ENCODE measurements at places on chromosomes 12 and 14. TPM values are rescaled to one million over a fixed set of nuclear protein-coding genes. Genes with fewer than 3 reads are reported as not detected.

The IL22 gene
- total RNA-seq = not detected

DNA sequence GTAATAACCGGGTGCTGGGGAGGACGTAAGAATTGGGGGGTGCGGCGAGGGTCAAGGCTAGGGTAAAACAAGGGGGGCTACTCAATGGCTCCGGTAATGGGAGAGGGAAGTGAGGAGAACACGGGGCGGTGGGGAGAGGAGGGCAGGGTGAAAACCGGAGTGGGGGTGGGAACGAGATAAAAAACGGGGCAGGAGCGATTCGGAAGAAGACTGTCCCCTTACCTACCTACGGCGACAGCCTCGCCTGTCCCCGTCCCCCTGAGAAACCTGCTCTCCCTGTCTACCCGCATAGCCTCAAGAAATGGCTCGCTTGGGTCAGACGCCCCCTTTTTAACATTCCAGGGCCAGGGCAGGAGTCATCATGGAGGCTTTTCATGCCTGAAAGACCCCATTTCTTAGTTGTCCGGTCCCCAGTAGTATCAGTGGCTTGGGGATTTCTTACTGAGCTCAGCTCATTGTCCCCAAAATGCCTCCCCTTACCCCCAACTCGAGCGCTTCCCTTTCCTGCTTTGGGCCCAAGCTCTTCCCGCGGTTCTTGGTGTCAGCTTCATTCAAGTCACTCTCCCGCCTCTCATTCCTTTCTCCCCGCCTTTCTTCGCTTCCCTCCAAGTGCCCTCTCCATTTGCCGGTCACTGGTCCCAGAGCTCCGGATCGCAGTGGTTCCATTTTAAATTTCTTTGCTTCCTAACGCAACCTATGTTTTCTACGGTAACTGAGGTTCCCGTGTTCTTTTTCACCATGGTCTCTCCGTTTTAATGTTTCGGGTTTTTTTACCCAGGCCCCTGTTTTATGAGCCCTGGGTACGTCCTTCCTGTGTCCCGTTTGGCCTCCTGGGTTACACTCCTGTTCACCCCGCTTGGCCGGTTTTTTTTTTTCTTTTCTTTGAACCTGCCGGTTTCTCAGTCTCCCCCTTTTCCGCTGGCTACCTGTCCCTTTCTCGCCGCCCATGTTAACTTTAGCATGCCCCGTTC, 1.2 kb upstream of the WSB2 start:
- no peaks in the 10 kb centered on the region for H3K36me3 ChIP-seq
- peak overlapping the region; percentile 71 for H3K4me3 ChIP-seq
- H3K27me3 ChIP-seq = 0 out of 2 replicates have a peak, but pooled peaks cover 5% of the 10 kb centered on the region
- DNase-seq = no peak
- H3K4me1 ChIP-seq = peaks cover 42% of the 10 kb centered on the region

- DNase-seq = no peak
- H3K36me3 ChIP-seq = no peaks in the 10 kb centered on the region
- no peaks in the 10 kb centered on the region for H3K4me1 ChIP-seq
- H3K27ac ChIP-seq = no peak overlapping the region
- H3K27me3 ChIP-seq = no peaks in the 10 kb centered on the region
Measured at GRCh38 chr12:20415028-20415427, 46.7 kb downstream of the PDE3A start.

- no peak overlapping the region for H3K27ac ChIP-seq
- no peaks in the 10 kb centered on the region for H3K36me3 ChIP-seq
- no peaks in the 10 kb centered on the region for H3K4me1 ChIP-seq
- H3K4me3 ChIP-seq = no peak overlapping the region
- DNase-seq = no peak
- no peaks in the 10 kb centered on the region for H3K27me3 ChIP-seq
Measured at GRCh38 chr12:13896063-13896626, 85.3 kb downstream of the GRIN2B start.

DNA sequence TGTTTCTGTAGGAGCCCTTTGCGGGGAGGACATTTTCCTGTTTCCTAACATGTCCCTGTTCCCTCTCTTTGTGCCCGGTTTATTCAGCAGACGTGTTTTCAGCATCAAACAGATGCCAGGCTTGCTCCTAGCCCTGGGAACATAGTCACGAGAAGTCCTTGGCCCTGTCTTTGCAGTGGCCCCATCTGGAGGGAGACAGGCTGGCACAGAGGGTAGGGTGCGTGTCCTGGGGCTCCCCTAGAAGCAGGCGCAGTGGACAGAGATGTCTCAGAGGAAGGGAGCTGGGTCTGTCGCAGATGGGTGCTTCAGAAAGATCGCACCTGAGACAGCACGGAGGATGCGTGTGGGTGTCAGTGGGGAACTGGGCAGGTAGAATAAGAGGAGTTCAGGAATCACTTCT, 75.0 kb upstream of the DYNC1H1 start:
- no peaks in the 10 kb centered on the region for H3K27me3 ChIP-seq
- no peak overlapping the region for H3K27ac ChIP-seq
- no peak for DNase-seq
- H3K4me1 ChIP-seq = no peaks in the 10 kb centered on the region

- no peak for DNase-seq
- H3K27ac ChIP-seq = no peak overlapping the region
- peaks cover 47% of the 10 kb centered on the region for H3K36me3 ChIP-seq
Measured at GRCh38 chr14:94046696-94047250, 20.6 kb downstream of the OTUB2 start.

DNA sequence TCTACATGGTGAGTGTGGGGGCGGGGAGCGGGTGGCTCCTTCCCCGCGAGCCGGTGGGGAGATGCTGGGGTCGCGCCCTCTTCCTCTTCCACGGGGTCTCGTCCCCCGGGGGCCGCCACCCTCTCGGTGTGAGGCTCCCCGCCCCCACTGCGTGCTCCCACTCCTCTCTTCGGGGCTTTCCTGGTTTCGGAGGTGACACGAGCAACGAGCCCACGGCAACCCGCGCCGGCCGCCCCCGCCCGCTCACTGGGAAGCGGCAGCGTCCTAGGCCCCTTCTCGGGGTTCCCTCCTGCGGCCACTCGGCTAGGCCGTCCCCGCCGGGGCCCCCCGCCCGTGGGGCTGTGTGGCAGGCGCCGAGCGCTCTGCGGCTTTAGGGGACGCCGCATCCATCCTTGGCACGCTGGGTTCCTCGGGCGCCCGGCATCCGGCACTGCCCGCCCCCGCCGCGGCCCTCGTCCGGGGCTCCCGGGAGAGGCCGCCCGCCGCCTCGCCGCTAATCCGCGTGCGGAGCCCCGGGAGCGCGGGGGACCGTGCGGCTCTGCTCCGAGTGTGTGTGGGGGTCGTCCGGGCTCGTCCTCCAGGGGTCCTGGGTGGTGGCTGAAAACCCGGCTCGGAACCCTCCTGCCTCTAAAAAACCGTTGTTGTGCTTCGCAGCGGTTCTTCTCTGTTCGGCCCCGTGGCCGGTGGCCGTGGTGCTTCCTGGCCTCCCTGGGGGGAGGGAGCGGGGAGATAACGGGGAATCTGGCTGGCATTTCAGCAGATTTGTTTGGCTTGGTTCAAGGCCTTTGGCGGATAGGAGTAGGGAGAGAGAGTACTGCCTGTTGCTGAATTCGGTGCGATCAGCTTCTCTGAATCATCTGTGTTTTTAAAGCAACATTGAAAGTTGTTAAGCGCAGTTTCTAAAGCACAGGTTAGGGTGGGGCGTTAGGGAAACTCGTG, 1.0 kb downstream of the PCNX1 start:
- no peaks in the 10 kb centered on the region for H3K27me3 ChIP-seq
- H3K4me1 ChIP-seq = peaks cover 29% of the 10 kb centered on the region
- DNase-seq = peak; percentile 76
- H3K4me3 ChIP-seq = peak overlapping the region; percentile 96
- no peaks in the 10 kb centered on the region for H3K36me3 ChIP-seq
- peak overlapping the region; percentile 44 for H3K27ac ChIP-seq

GRCh38 chr12:23949348-23950209, at the start of gene SOX5:
SOX5 (minus strand) TSS chr12:23949670; CDS start chr12:23949601, 69 bp downstream.
- no peak within 1 kb of the TSS for H3K4me3 ChIP-seq
- H3K27ac ChIP-seq = no peak within 1 kb of the TSS
- H3K4me1 ChIP-seq = no peaks in the 10 kb centered on the region
- no peaks in the 10 kb centered on the region for H3K27me3 ChIP-seq

The SLC11A2 gene
- total RNA-seq = 47.4 TPM

- no peaks in the 10 kb centered on the region for H3K4me1 ChIP-seq
- H3K27me3 ChIP-seq = no peaks in the 10 kb centered on the region
- H3K27ac ChIP-seq = no peak overlapping the region
- no peak overlapping the region for H3K4me3 ChIP-seq
Measured at GRCh38 chr14:58133739-58134138, 18.3 kb downstream of the ARMH4 start.

DNA sequence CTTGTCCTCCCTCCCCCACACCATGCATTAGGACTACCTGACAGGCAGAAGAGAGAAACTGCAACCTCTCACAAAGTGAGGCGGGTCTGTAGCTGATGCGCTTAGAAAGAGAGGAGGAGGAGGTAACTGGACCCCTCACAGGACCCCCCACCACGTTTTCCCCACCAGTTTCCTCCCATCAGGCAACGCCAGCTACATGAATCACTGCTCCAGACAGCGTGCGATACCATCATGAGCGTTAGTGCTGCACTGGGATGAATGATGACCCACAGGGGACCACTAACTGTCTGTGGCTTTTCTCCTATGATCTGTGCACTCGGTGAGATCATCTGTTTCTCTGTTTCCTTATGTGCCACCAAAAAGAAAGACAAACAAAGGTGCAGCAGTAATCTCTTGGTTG, 77.7 kb downstream of the KCNK10 start:
- DNase-seq = no peak
- no peaks in the 10 kb centered on the region for H3K27me3 ChIP-seq
- no peak overlapping the region for H3K4me3 ChIP-seq
- H3K36me3 ChIP-seq = no peaks in the 10 kb centered on the region
- H3K27ac ChIP-seq = no peak overlapping the region

The PTGDR gene
- not detected for total RNA-seq

DNA sequence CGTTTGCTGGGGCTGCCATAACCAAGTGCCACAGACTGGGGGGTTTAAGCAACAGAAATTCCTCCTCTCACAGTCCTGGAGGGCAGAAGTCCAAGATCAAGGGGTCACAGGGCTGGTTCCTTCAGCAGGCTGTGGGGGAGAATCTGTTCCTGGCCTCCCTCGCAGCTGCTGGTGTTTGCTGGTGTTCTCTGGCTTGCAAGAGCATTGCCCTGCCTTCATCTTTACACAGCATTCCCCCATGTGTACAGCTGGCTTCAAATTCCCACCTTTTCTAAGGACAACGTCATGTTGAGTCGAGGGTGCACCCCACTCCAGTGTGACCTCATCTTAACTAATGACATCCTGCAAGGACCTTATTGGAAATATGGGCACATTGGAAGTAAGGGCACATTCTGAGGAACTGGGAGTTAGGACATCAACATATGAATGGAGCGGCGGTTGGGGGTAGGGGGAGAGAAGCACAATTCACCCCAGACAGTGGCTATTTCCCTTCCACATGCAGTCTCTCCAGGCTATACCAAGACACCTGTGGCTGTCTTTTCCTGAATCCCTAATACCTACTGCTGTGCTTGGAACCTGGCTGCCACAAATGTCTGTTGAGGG, 123.6 kb downstream of the FOXN3 start:
- no peaks in the 10 kb centered on the region for H3K36me3 ChIP-seq
- no peaks in the 10 kb centered on the region for H3K4me1 ChIP-seq
- no peak overlapping the region for H3K4me3 ChIP-seq
- DNase-seq = no peak

DNA sequence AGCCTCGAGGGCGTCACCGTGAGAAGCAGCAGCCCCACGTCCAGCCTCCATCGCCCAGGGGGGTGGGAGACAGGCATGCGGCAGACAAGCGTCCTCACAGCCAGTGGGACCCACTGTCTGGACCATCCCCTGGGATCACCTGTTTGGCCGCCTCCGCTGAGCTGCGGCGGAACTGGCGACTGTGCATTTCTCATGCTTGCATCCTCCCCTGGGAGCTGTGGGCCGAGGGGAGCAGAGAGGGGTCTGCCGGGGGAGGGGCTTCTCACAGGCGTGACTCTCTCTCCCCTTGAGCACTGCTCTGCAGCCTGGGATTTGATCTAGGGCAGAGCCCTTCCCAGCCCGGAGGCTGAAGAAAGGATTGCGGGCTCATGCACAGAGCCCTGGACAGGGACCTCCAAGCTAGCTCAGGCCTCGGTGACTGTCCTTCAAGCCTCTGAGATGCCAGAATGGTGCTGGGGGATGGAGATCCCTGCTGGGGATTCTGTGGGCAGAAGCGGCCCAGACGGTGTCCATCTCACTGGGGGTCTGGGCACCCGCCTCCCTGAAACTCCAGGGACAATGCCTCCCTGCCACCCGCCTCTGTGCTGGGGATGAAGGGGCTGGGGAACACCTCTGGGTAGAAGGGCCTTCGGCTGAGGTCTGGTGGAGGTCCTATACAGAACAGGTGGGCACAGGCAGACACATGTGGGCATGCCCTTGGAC, 61.1 kb downstream of the PRIMA1 start:
- no peak overlapping the region for H3K4me3 ChIP-seq
- H3K4me1 ChIP-seq = no peaks in the 10 kb centered on the region
- no peaks in the 10 kb centered on the region for H3K36me3 ChIP-seq
- H3K27ac ChIP-seq = no peak overlapping the region
- DNase-seq = no peak
- H3K27me3 ChIP-seq = no peaks in the 10 kb centered on the region

DNA sequence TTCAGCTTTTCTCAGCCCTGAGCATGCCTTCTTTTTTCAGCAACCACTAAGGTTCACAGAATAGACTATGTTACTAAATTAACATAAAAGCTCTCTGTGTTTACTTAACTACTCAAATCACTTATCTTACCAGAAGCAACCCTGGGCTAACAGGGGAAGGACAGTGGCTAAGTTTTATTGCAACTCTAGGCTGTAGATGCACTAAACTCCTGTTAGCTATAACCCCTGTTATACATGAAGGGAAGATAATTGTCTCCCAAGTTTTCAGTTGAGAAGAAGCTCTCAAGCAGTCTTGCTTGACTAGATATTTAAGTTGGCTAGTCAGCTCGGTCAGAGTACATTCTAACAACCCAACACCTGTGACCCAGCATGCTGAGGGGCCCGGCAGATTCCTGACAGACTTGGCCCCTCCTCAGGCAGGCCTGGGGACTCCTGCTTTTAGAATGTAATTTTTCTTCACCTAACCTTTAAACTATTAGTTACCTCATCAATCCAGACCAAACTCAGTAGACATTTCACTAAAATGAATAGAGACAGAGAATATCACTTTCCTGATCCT, 464.5 kb downstream of the EGLN3 start:
- H3K27me3 ChIP-seq = no peaks in the 10 kb centered on the region
- no peaks in the 10 kb centered on the region for H3K36me3 ChIP-seq
- no peak overlapping the region for H3K27ac ChIP-seq
- H3K4me1 ChIP-seq = peaks cover 36% of the 10 kb centered on the region
- no peak for DNase-seq
- H3K4me3 ChIP-seq = no peak overlapping the region
